NCI-H2081 (cell line): ENCODE measurements at places on chromosomes 6 and 20.

DNA sequence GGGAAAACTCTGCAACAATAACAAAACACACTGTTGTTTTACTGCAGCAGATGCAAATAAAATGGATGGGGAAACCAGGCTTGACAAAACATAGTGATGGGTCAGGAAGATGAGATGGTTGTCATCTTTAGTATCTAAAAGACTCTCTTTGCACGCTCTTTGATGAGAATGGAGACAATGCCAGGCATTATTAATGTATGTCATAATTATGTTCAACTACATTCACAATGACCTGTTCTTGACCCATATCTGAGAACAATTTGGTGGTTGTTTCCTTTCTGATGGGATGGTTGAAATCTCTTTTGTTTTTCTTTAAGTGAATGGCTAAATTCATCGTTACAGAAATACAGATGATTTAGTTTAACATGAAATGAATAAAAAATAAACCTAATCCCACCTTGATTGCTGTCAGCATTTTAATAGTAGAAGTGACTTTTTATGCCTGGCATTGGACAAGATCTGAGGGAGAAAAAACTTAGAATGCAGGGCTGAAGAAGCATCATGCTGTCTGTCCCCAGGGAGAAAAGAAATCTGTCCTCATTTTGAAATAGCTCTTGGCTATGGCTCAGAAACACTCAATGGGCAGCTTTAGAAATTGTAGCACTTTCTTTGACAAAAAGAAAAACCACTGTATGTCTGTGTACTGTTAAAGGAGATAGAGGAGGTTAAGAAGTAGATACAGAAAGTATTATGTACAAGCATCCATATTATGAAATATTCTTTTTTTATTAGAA is 12.4 kb upstream of the GRIK2 start:
- DNase-seq: no peak

GRCh38 chr20:63258781-63259180 is 4.5 kb upstream of the NKAIN4 start:
- no peak for DNase-seq

- no peak for DNase-seq
Observed at GRCh38 chr20:50724851-50725723, 6.3 kb upstream of the PARD6B start.

DNA sequence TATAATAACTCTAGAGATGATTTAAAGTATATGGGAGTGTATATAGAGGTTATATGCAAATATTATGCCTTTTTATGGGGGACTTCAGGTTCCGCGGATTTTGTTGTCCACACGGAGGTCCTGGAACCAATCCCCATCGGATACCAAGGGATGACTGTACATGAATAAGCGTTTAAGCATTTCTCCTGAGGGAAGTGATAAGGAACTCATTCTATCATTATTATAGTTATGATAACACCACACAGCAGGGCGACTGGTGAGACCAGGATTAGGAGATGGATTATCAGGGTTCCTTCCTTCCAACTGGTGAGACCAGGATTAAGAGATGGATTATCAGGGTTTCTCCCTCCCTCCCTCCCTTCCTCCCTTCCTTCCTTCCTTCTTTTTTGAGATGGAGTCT is 6.6 kb downstream of the ECI2 start:
- DNase-seq: no peak

- no peak for DNase-seq
Observed at GRCh38 chr6:157560691-157561413, 179.9 kb downstream of the ZDHHC14 start.

- DNase-seq: no peak
Observed at GRCh38 chr6:141724731-141725130, 408.0 kb upstream of the GJE1 start.

GRCh38 chr20:48691523-48691922 is 136.3 kb downstream of the PREX1 start:
- no peak for DNase-seq

GRCh38 chr6:142838821-142839685 is 105.9 kb downstream of the HIVEP2 start:
- no peak for DNase-seq

GRCh38 chr6:113449051-113449450 is 408.1 kb upstream of the MARCKS start:
- no peak for DNase-seq

GRCh38 chr6:163964789-163965188 is 550.3 kb downstream of the QKI start:
- no peak for DNase-seq

GRCh38 chr6:317448-318144 is 25.3 kb downstream of the DUSP22 start:
- DNase-seq: no peak

GRCh38 chr6:145368075-145368474 is 367.2 kb downstream of the EPM2A start:
- no peak for DNase-seq
